ENCODE measurements at places on chromosomes 2 and 18. TPM values are rescaled to one million over a fixed set of nuclear protein-coding genes. Genes with fewer than 3 reads are reported as not detected.

Gene SESTD1
- 47.0 TPM for total RNA-seq

- no peak for DNase-seq
These were observed at the start of gene EMX1 for GRCh38 chr2:72917138-72917876. TSS of gene EMX1 (plus strand) at chr2:72917519. CDS start at chr2:72917853, 334 bp downstream.

- DNase-seq: no peak
These were observed 46.9 kb upstream of the TAF1B start for GRCh38 chr2:9796056-9797010.

DNA sequence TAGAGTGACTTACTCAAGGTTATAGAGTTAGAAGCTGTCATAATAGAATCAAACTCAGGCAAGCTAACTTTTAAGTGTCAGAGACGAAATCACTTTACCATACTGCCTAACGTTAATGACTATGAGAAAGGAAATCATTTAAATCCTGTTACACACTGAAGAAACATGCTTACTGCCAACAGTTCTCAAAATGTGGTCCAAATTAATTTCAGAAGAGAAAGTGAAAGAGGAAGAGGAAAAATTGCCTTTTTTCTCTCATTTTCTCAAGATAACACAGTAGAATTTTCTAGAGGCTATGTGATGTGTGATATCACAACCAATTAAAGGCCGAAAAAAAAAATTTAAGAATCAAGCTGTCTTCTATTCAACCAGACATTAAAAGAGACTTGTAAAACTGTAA, 1362.7 kb upstream of the CHAC2 start:
- DNase-seq: no peak

- no peak for DNase-seq
These were observed 14.9 kb upstream of the MC5R start for GRCh38 chr18:13809043-13809430.
